Naive B cell (primary cell): ENCODE measurements at places on chromosomes 2 and 18. TPM values are rescaled to one million over a fixed set of nuclear protein-coding genes. Genes with fewer than 3 reads are reported as not detected.
A peak's percentile ranks its signal among the peaks of the same experiment; 100 is the strongest.

NXPH2 gene
- polyA plus RNA-seq = not detected

MC4R gene
- polyA plus RNA-seq = not detected

POLE4 gene
- polyA plus RNA-seq = 229 TPM

GRP gene
- not detected for polyA plus RNA-seq

DNA sequence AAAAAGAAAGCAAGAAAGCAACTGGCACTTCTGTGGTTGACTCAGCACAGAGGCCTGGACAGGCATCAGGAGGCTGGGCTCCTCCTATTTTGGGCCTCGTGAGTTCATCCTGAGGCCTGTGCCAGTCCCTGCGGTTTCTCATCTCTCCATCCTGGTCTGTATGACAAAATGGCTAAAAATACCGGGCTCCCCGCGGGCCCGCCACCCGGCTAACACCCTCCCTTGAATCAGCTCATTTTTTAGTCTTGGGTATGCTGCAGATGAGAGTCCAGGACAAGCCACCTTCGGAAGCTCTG lies 62.3 kb upstream of the YWHAQ start:
- H3K27me3 ChIP-seq = no peaks in the 10 kb centered on the region
- DNase-seq = no peak
- no peaks in the 10 kb centered on the region for H3K36me3 ChIP-seq
- no peak overlapping the region for H3K27ac ChIP-seq
- no peak overlapping the region for H3K4me3 ChIP-seq

DNA sequence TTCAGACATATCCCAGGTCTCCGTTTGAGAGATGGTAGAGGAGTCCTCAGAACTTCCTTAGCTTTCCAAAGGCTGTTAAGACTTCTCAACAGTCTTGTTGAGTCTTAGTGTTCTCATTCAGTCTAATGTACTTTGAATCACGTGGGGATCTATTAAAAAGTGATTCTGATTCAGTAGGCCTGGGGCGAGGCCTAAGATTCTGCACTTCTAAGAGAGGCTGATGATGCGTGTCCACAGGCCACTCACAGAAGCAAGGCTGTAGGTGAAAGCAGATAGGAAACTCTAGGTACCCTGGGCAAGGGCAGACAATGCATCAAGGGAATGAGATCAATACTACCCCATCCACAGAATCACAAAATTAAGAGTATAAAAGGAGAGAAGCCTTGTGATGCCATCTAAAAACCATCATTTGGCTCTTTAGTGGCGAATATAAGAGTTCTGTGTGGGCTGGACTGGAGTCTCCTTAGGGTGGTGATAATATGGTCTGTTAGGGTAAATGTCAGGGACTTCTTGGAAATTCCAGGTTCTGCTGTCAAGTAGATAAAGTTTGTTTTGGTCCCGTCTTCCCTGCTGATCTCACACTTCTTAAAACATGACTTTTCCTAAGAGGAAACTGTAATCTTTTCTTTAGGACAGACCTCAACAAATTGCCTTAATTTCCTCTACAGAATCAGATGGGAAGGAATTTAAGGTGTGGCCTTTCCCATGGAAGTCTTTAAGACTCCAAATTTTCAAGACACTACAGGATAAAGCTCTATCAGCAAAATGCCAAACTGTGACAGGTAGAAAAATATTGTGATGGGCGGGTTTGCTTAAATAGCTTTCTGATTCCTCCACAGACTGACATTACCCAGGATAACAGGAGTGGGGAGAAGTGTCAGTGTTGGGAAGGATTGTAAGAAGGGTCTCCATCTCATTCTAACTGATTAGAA lies 45.7 kb upstream of the NEMP2 start:
- H3K36me3 ChIP-seq = no peaks in the 10 kb centered on the region
- no peak for DNase-seq
- peak overlapping the region; percentile 60 for H3K27ac ChIP-seq
- no peaks in the 10 kb centered on the region for H3K27me3 ChIP-seq
- H3K4me1 ChIP-seq = peaks cover 14% of the 10 kb centered on the region

DNA sequence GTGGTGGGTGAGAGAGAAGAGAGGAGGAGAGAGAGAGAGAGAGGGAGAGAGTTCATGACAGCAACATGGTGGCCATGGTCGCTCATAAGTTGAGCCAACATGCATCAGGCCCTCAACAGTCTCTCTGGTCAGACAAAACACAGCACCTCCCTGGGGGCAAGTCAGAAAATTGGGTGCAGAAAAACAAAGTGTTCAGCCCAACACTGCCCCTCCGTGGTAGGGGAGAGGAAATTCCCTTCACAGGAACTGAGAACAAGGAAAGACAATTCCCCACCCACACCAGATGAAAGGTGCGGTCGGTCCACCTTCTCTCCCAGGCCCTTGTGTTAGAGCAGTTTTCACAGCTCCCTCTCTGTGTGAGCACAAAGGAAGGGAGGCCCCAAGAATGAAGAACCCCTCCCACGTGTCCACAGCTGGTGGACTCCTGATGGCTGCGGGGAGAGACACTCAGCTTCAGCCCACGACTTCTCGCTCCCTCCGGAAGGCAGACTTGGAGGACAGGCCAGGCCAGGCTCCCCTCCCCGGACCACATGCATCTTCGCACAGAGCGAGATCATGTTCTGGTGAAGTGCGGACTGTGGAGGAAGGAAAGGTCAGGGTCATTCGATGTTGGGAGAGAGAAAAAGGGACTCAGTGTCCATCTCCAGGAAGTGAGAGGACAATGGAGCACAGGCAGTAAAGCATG lies 181.7 kb downstream of the ANAPC1 start:
- peak; percentile 17 for DNase-seq
- no peak overlapping the region for H3K4me3 ChIP-seq
- no peaks in the 10 kb centered on the region for H3K36me3 ChIP-seq
- H3K4me1 ChIP-seq = peaks cover 4% of the 10 kb centered on the region
- H3K27ac ChIP-seq = no peak overlapping the region
- peaks cover 8% of the 10 kb centered on the region for H3K27me3 ChIP-seq

GRCh38 chr2:159677654-159678053 lies 34.7 kb upstream of the MARCHF7 start:
- H3K27me3 ChIP-seq = no peaks in the 10 kb centered on the region
- no peak for DNase-seq
- H3K4me3 ChIP-seq = no peak overlapping the region
- H3K4me1 ChIP-seq = no peaks in the 10 kb centered on the region
- no peak overlapping the region for H3K27ac ChIP-seq
- no peaks in the 10 kb centered on the region for H3K36me3 ChIP-seq

GRCh38 chr2:172395503-172395902 lies 31.9 kb upstream of the ITGA6 start:
- no peaks in the 10 kb centered on the region for H3K4me1 ChIP-seq
- DNase-seq = no peak
- no peaks in the 10 kb centered on the region for H3K27me3 ChIP-seq
- no peak overlapping the region for H3K27ac ChIP-seq
